Germinal center (tissue), 1 donor: ENCODE measurements at places on chromosomes 12 and 14.

- DNase-seq, result no peak
Measured at GRCh38 chr14:23828616-23829015, 125.0 kb upstream of the DHRS4 start.

DNA sequence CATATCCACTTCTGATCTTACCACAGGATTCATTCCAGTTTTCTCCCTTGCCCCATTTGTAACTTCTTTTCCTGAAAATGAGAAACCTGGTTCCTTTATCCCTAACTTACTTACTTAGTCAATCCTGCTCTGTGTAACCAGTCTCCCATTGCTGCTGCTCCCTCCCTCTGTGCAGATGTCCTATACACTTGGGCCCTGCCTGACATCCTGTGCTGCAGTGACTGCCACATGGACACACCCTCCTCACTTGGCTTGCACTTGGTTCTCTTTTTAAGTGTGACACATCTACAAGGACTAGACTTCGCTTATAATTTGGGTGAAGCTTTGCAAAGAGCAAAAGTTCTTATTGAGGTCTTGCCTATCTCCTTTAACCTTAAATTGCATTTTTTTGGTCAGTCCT, 51.4 kb downstream of the FGD4 start:
- DNase-seq, result no peak

DNA sequence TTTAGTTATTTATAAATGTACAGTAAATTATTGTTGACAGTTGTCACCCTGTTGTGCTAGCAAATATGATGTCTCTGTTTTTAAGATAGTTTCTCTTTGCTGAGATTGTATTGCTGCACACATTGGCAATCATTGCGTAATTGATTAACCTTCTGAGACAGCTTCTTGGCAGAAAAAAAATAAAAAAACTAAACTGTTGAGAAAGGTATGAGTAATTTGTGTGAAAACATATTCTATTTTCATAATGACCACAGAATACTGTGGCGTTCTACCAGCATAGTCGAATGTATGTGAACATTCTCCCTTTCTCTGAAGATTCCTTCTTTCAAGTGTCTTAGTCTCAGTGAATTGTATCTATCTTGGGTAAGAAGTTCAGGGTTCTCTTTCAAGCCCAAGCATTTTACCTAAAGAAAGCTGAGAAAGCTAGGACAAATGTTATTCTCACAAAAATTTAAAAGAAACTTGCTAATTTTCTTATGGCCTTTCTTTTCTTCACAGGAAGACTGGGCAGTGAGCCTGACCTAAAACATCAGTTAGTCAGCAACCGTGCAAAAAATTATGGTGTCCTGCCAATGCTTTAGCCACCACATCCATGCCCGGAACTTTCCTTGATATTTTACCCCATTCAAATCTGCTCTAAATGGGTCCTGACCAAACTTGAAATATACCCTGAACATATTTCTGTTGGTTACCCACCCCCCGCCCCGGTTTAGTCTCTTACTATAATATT, 69.0 kb upstream of the REP15 start:
- no peak for DNase-seq

GRCh38 chr12:47249719-47250357, 170.1 kb upstream of the AMIGO2 start:
- no peak for DNase-seq

DNA sequence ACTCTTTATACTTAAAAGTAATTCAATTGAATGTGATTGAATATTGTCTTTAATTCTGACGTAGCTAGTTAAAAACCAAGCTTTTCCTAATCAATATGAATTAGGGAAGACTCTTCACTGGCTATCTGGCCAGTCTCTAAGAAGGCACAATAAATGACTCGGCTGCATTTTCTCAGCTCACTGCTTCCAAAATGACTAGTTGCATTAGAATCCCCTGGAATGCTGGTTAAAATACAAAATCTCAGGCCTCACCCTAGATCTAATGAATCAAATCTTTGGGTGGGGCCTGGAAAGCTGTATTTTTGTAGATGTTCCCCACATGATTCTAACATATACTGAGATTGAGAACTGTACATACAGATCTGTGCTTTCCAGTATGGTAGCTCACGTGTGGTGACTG, 242.1 kb downstream of the CHST11 start:
- DNase-seq, result no peak

DNA sequence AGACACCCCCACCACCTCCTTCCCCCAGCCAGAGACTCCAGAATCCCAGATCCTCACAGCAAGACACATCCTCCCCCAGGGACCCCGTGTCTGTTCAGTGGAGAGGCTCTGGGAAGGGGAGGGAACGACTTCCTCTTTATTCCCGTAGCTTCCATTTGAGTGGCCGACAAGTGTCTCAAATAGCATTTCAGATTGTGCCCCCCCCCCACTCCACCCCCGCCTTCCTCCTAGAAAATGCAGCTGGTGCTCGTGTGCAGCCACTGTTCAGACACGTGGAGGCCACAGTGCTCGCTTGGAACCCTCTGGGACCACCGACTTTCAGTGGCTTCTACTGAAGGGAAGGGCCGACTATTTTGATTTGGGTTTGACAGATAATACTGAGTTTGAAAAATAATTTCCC, 14.3 kb downstream of the PPP2R5C start:
- DNase-seq, result no peak

GRCh38 chr14:60163693-60164092, 1.5 kb downstream of the DHRS7 start:
- no peak for DNase-seq

GRCh38 chr12:51475543-51475942, 50.9 kb downstream of the SLC4A8 start:
- no peak for DNase-seq

DNA sequence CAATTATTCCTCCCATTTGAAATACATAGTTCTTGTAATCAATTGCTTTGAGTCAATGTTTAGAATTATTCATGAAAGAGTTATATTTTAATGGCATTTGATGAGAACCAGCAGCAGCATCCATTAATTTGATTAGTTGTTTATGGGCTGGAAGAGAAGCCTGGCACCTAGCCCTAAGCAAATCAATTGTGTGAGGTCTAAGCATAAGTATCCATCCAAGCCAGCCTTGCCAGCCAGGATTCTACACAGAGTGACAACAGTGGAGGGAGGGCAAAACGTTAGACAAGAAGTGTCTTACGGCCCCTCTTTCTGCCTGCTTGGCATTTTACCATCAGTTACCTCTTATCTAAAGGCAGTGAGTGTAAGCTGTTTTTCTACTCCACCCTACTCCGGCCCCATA, 478.5 kb downstream of the NELL2 start:
- DNase-seq, result no peak

GRCh38 chr12:12017798-12018197, 52.9 kb upstream of the BCL2L14 start:
- DNase-seq, result no peak

GRCh38 chr14:81062816-81063215, 107.4 kb downstream of the TSHR start:
- peak; percentile 11 for DNase-seq

DNA sequence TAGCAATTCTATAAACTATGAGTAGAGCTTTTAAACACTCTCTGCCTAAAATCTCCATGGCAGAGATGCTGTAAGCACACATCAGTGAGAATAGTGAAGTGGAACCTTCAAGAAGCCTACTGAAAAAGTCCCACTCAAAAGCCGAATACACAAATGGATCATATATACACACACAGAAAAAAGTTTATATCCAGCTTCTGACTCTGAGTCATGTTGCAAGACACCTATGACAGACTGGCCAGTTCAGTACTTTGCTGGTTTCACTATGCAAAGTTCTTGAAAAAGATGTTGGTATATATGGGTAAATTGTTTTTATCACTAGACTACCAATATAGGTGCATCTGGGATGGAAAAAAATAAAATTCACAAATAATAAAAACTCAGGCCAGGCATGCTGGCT, 126.1 kb downstream of the KCNK10 start:
- DNase-seq, result no peak

- peak; percentile 31 for DNase-seq
Measured at GRCh38 chr14:67837011-67837624, 17.5 kb downstream of the RAD51B start.

GRCh38 chr12:52965337-52965731, 16.4 kb downstream of the KRT18 start:
- DNase-seq, result no peak

DNA sequence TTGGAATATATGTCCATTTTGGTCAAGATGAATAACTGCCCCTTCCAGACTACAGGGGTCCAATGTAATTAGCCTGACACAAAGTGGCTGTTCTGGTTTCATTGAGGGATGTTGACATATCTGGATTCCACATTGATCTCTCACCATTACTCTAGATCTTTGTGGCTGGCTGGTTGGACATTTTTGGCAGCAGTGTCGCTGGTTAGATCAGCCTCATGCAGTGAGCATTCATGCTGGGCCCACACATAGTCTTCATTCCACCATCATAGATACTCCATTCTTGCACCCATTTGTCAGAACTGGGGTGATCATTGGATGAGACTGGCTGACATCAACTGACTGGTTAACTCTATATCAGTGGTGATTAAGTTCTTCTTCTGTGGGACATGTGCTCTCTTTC, 74.4 kb downstream of the MGST1 start:
- DNase-seq, result no peak

DNA sequence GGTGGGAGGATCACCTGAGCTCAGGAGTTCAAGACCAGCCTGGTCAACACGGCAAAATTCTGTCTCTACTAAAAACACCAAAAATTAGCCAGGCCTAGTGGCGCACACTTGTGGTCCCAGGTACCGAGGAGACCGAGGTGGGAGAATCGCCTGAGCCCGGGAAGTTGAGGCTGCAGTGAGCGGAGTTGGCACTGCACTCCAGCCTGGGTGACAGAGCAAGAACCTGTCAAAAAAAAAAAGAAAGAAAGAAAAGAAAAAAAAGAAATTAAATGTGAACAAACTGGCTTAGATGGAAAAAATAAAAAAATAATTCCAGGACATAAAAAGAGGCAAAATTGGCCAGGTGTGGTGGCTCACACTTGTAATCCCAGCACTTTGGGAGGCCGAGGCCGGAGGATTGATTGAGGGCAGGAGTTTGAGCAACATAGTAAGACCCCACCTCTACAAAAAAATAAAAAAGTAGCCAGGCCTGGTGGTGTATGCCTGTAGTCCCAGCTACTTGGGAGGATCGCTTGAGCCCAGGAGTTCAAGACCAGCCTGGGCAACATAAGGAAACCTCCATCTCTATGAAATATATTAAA, 3.5 kb downstream of the TMEM119 start:
- DNase-seq, result no peak

GRCh38 chr14:71753126-71753830, 179.0 kb upstream of the RGS6 start:
- DNase-seq, result peak; percentile 75
